ENCODE measurements at places on chromosomes 5 and 9.

- DNase-seq, result no peak
Observed at GRCh38 chr5:168608386-168608785, 29.2 kb upstream of the PANK3 start.

DNA sequence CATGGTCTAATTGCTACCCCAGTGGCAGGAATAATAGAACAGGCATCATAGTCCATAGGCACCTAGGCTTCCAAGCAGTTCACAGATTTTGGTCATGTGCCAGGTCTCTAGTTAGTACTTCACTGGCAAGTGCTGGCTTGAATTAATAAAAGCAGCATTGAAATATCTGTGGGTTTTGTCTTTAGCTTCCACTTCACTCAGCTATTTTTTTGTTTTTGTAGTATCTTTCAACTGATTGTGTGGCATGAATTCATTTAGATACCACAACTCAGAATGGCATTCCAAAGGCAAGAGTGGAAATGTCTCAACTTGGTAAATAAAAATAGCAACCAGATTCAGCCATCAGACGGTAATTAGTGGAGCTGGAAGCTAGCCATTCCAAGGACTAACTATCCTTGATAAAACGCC lies 27.9 kb upstream of the ITGA2 start:
- peak; percentile 91 for DNase-seq

GRCh38 chr9:18863791-18864190 lies 169.2 kb downstream of the SAXO1 start:
- no peak for DNase-seq

- DNase-seq, result no peak
Observed at GRCh38 chr5:141707510-141707909, 25.5 kb upstream of the ARAP3 start.

GRCh38 chr5:116288524-116288923 lies 203.7 kb downstream of the COMMD10 start:
- DNase-seq, result no peak

DNA sequence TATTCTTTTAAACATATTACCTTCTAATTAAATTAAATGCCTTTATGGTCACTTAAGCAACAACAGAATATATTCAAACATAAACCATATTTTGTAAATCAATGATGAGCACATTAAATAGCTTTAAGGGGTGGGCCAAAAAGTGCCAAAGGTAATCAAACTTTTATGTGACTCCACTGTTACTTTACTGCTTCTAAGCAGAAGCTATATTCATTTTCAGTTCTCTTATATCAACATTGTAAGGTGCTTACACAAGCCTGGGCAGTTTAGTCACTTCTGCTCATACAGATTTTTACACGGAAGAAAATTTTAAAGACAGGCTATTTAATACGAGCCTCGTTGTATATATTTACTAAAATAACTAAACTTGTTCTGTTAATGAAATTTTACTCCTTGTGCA lies 29.9 kb downstream of the RFX3 start:
- DNase-seq, result peak; percentile 30

- DNase-seq, result no peak
Observed at GRCh38 chr5:133331941-133332340, 280.1 kb downstream of the HSPA4 start.

- DNase-seq, result no peak
Observed at GRCh38 chr9:132690696-132691095, 20.4 kb downstream of the GTF3C4 start.

GRCh38 chr9:20343325-20343724 lies 279.0 kb downstream of the MLLT3 start:
- DNase-seq, result no peak

DNA sequence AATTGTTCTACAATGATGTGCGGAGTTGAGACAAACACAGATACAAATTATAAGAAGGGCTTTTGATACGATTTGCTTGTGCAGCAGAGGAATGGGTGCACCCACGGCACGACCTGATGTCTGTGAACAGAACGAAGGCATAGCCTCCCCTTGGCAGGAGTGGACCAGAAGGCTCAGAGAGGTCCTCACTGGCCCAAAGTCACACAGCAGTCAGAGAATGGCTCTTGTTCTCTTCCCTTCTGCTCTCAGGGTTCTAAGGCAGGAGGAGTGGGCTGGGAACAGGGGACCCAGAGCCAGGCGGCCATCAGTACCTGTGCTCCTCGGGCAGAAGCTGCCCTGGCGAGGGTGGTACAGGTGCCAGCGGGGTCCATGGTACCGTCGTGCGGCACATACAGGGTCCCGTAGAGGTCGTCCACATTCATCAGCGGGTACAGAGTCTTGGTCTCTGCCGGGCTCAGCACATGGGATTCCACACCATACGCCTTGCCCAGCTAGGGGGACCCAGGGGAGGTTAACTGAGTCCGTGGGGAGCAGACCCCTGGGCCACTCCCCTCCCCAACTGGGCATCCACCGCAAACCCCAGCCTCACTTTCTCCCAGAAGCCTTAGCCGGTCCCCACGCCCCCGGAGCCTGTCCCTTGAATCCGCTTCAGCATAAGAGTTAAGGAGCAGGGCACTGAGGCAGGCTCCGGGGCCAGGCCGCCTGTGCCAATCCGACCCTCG lies 7.0 kb downstream of the SARDH start:
- DNase-seq, result no peak

DNA sequence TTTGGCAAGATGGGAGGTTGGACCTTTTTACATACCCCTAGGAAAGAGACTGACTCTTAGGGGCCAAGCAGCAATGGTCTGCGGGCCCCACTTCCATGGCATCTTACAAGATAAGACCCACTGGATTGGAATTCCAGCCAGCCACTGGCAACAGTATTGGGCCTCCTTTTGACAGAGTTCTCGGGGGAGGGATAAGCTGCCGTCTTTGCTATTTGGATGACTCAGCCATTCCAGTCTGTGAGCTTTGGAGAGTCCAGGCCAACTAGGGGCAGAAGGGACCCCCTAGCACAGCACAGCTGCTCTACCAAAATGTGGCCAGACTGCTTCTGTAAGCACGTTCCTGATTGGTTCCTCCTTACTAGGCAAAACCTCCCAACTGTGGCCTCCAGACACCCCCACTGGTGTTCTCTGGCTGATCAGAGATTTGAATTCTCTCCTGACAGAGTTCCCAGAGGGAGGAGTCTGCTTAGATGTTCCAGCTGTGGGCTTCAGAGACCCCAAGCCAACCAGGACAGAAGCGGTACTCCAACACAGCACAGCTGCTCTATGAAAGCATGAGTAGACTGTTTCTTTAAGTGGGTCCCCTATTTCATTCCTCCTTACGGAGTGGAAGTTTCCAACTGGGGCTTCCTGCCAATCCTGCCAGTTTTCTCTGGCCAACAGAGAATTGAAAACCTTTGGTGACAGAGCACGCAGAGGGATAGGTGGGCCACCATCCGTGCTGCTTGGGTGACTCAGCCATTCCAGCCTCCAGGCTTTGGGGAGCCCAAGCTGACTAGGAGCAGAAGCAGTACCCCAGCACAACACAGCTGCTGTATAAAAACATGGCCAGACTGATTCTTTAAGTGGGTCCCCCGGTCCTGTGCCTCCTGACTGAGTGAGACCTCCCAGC lies 672.1 kb upstream of the RIOK2 start:
- no peak for DNase-seq
